ENCODE measurements at places on chromosomes 2 and 18.

GRCh38 chr2:107002735-107003134 lies 116.8 kb upstream of the ST6GAL2 start:
- DNase-seq, result no peak

- no peak for DNase-seq
Observed at GRCh38 chr2:105593221-105593967, 151.3 kb upstream of the NCK2 start.

GRCh38 chr2:196275646-196276352 lies 104.4 kb upstream of the STK17B start:
- no peak for DNase-seq

DNA sequence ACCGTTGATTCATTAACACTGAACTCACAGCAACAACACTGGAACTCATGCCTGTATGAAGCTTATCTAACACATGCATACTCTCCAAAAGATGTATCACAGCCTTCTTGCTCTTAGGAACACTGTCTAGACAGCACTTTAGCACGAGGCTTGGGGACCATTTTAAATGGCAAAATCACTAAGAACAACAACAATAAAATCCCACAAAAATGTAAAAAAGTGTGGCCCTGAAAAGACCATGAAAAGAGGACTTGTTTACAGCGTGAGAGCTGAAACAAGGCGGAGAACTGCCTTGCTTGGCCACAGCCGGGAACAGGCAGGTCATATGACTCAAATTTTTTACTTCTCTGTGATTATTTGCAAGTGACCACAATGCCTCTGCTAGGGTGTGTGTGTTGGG lies 48.1 kb downstream of the CHN1 start:
- DNase-seq, result no peak

DNA sequence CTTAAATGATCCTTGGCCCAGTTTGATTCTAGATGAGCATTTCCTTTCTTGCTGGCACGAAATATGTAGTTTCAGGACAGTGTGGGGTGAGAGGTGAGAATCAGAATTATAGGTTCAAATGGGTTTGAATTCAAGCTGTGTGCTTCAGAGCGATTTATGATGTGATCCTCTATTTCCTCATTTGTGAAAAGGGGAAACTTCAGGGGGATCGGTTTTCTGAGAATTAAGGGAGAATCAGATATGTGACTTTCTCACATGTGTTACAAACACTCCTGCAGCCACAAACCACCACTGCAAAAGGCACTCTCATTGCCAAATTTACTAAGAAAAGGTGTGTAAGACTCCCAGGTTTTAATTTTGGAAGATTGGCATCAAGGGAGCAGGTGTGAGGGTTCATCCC lies 24.4 kb downstream of the HK2 start:
- no peak for DNase-seq

DNA sequence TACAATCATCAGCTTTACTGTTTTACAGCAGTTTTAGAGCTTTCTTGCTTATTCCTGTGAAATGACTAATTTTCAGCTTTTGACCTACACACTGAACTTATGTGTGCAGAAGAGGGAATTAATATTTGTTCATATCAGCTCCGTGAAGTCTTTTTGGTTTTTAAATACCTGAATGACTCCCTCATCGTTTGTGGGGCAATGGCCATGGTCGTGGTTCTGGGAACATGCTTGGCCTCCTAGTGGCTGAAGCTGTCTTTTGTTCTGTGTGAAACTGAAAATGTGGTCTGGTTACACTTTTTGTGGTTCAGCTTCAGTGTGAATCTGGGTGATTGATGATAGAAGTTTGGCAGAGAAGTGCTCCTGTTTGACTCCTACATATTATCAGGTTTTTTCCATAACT lies 408.1 kb downstream of the THSD7B start:
- DNase-seq, result no peak

DNA sequence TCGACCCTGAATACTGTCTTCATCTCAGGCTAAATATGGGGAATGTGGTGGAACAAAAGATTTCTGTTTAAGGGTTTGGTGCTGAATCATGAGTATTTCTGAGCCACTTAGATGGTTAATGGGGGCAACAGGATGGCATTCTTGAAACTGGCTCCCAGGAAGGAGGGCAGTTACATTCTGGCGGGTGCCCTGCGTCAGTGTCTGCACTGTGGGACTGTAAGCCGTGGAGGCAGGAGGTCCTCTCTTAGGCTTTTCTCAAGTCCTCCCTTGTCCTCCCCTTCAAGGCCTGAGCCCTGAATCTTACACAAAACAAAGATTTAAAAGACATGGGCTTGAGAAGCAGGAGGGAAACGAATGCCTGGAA lies 45.7 kb downstream of the PSD4 start:
- DNase-seq, result no peak

- DNase-seq, result no peak
Observed at GRCh38 chr2:207632575-207633493, 7.6 kb upstream of the METTL21A start.

DNA sequence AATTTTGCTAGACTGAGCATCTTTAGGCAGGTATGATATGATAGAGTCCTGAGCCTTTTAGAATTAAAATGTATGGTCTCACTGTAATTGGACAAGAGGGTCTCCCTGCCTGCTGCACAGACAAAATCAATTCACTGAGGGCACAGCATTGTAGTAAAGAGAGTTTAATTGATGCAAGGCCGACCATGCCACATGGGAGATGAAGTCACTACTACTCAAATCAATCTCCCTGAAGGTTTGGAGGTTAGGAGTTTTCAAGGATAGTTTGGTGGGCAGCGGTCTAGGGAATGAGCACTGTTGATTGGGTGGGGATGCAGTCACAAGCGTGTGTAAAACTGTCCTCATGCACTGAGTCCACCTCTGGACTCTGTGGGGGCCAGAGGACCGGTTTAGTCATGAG lies 26.1 kb downstream of the SERPINB7 start:
- no peak for DNase-seq

DNA sequence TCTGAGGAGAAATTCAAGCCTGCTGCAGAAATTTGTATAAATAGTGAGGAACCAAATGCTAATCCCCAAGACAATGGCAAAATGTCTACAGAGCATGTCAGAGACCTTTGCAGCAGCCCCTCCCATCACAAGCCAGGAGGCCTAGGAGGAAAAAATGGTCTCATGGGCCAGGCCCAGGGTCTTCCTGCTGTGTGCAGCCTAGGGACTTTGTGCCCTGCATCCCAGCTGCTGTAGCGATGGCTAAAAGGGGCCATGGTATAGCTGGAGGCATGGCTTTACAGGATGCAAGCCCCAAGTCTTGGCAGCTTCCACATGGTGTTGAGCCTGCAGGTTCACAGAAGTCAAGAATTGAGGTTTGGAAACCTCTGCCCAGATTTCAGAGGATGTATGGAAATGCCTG lies 191.2 kb upstream of the BCL2L11 start:
- no peak for DNase-seq

- DNase-seq, result no peak
Observed at GRCh38 chr2:175011505-175011904, 6.3 kb upstream of the CHN1 start.

DNA sequence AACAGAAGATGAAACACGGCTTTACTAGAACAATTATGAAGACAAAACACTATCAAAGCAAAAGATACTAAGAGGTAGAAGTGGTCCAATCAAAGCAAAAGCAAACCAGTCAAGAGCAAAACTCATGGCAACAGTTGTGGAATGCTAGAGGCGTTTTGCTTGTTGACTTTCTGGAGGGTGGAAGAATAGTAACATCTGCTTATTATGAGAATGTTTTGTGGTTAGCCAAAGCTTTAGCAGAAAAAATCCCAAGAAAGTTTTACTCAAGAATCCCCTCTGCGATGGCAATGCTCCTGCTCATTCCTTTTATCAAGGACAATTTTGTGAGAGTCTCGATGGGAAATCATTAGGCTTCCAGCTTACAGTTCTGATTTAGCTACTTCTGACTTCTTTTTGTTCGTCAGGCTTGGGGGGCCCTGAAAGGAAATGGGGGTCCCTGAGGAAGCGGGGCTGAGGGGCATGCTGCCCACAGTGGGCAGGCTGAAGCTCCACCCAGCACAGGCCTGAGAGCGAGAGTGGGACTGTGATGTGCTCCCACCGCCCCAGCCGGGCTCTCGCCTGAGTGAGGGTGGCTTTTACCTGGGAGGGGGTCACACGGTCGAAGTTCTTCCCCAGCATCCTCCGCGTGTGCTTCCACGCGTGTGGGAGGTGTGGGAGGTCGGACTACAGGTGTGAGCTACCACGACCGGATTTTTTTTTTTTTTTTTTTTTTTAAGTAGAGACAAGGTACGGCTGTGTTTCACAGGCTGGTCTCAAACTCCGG lies 49.0 kb upstream of the MC4R start:
- no peak for DNase-seq

GRCh38 chr2:113922784-113923183 lies 32.9 kb downstream of the ACTR3 start:
- no peak for DNase-seq

DNA sequence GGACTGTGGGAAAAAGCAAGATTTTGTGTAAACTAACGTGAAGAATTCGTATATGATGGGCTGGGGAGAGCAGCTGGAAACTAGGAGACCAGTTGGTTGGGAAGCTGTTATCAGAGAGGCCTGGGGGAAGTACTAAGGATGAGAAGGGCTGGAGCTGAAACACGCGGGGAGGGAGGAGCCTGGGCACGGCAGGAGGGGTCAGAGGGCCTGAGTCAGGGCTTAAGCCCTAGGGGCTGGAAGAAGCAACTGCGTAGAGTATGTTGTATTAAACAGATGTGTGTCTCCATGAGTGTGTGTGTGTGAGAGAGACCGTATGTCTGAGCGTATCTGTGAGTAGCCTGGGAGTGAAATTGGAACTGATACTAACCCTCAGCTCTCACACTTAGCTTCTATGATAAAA lies 8.4 kb downstream of the POMC start:
- no peak for DNase-seq

DNA sequence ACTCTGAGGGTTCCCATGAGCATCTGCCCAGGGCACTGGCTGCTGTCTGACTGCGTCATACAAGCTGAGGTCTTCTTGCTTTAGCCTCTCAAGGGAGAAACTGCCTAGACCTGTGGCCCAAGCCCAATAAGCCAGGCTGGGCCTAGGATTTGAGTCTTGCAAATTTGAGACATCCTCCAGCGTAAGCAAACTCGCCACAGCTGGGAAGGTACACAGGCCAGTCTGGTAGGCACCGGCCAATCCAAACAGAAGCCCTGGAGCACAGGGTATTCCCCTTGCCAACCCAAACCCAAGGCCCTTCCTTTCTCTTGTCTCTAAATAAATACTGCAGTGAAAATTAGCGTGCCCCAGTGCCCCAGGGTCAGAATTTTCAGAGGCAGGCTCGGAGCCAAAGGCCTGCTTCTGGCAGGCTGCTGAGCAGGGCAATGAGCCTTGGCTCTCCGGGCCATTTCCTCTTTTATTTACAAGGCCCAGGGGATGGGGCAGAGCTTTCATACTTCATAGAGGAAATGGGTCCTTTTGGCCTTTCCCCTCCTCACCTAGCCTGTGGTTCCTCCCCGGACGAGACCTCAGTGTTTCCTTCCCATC lies 33.3 kb downstream of the POLR1A start:
- DNase-seq, result peak; percentile 14

DNA sequence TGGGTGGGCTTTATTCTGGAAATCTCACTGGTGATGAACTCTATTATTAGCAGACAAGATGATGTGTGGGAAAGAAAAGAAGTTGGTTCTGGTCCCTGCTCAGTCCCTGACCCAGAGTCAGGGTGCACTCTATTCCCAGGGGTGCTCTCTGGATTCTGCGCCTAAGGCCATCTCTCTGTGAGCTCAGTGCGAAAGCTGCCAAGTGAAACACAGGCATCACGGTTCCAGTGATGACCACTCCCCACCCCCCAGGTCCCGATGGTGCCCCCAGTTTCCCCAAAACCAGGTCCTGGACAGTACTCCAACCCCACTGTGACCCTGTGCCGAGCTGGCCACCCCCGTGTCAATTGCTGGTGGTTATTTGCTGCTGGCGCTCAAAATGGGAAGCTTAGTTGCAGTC lies 30.1 kb downstream of the RHOB start:
- no peak for DNase-seq

GRCh38 chr18:2356906-2357305 lies 214.4 kb downstream of the METTL4 start:
- DNase-seq, result no peak

All from left kidney (tissue), 8 donors.